ENCODE measurements at places on chromosomes 1 and 21.
A peak's percentile ranks its signal among the peaks of the same experiment; 100 is the strongest.

DNA sequence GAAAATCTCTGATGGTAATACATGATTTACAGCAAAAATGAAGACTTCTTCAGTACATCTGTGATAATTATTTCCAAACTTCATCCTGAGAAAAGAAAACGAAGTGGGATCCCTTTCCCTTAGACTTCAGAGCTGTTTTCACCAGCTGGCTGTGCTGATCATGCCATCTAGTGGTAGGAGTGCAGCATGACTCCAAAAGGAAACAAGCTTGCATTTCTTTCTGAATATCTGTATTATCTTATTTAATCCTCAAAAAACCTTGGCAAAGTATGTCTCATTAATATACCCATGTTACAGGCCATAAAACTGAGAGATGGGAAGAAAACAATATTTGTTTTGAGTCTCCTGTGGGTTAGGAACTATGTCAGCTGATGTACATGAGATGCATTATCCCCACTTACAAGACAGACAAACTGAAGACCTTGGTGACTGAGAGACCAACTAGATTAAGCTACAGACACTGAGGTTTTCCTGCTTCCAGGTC lies 9.8 kb upstream of the GJA8 start:
- DNase-seq, result peak; percentile 54

DNA sequence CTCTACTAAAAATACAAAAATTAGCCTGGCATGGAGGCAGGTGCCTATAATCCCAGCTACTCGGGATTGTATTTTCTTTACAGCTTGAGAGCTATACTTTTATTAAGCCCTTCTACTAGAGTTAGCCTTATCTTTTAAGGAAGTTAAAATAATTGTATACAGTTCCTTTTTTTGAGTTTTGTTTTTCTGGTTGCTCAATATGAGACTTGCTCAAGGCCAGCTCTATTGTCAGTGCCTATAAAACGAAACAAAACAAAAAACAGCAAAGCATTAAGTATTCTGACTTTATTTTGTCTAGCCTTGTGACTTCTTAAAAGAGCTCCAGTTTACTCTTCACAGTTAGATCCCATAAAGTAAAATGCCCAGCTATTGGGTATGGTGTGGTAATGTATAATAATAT lies 17.2 kb downstream of the PKN2 start:
- peak; percentile 39 for DNase-seq

DNA sequence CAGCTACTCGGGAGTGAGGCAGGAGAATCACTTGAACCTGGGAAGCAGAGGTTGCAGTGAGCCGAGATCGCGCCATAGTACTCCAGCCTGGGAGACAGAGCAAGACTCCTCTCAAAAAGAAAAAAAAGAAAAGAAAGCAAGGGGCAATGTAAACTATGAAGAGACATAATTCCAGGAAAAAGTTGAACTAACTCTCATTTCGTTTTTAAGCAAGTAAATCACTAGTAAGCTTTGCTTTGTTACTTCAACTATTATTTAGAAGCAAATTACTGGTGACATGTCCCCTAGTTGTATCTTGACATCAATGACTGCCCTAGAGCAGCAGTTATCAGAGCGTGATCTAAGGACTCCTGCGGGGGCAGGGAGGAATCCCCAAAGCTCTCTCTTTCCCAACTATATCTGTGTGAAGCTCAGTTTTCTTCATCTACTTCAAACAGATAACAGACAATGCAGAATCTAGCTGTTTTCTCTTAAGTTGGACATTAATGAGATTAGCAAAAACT lies 18.7 kb downstream of the CLSTN1 start:
- DNase-seq, result no peak

GRCh38 chr1:221756830-221757551 lies 15.1 kb upstream of the DUSP10 start:
- no peak for DNase-seq

- DNase-seq, result no peak
Measured at GRCh38 chr1:58060559-58061170, 485.9 kb downstream of the OMA1 start.

- peak; percentile 73 for DNase-seq
Measured at GRCh38 chr21:14215971-14216641, at the start of gene RBM11. RBM11 (plus strand) TSS chr21:14216157; CDS start chr21:14216187, 30 bp downstream.

GRCh38 chr1:65817891-65818290 lies 25.2 kb downstream of the PDE4B start:
- no peak for DNase-seq

GRCh38 chr1:67053785-67054772 lies at the start of gene SLC35D1:
SLC35D1 (minus strand) TSS chr1:67054148; CDS start chr1:67054013, 135 bp downstream.
- peak; percentile 89 for DNase-seq

DNA sequence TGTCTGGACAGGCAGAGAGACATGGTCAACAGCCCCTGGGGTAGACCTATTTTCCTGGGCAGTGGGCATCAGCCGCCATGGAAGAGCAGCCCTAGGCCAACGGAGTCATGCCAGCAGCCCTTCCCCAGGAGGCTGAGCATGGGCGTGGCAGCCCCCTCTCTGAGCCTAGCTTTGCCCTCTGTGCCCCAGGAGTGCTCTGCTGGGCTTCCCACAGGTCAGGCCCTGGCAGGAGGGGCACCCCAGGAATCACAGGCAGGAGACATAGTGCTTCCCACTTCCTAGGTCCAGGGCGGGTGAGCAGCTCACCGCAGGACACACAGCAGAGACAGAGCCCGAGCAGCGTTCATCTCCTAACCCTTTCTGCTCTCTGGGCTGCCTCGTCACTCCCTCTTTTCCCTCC lies 132.8 kb downstream of the GLIS1 start:
- no peak for DNase-seq
